MCF 10A (cell line): ENCODE measurements at places on chromosomes 5 and 9.

GRCh38 chr9:90001747-90002146, 396.9 kb downstream of the GADD45G start:
- DNase-seq, result no peak
- no peaks in the 10 kb centered on the region for H3K36me3 ChIP-seq
- H3K27ac ChIP-seq, result no peak overlapping the region
- no peak overlapping the region for H3K4me3 ChIP-seq
- peaks cover 6% of the 10 kb centered on the region for H3K4me1 ChIP-seq

GRCh38 chr5:138929571-138929955, 54.4 kb upstream of the LRRTM2 start:
- H3K4me1 ChIP-seq, result no peaks in the 10 kb centered on the region
- H3K36me3 ChIP-seq, result peaks cover 99% of the 10 kb centered on the region
- no peak for DNase-seq
- no peaks in the 10 kb centered on the region for H3K27me3 ChIP-seq
- no peak overlapping the region for H3K27ac ChIP-seq

DNA sequence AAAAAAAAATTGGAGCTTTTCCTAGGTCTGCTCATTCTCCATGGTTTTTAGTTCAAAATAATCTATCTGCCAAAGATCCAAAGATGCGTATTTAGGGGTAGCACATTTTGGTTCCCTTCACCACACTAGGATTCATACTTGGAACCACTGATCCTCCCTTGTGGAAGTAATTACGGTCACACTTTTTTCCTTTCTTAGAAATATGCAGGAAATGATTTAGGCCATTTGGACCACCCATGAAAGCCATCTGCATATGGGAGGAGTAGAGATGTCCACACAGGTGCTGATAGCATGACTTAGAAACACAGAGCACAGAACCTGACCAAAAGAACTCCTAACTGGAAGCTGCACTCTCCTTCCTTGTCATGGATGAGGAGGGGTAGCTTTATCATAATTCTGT, 105.9 kb upstream of the RAI14 start:
- no peaks in the 10 kb centered on the region for H3K4me1 ChIP-seq
- H3K27ac ChIP-seq, result no peak overlapping the region
- no peak overlapping the region for H3K4me3 ChIP-seq
- H3K36me3 ChIP-seq, result no peaks in the 10 kb centered on the region
- H3K27me3 ChIP-seq, result no peaks in the 10 kb centered on the region

GRCh38 chr9:100419166-100419565, 7.8 kb upstream of the MSANTD3 start:
- no peak overlapping the region for H3K27ac ChIP-seq
- H3K36me3 ChIP-seq, result no peaks in the 10 kb centered on the region
- no peak for DNase-seq
- peaks cover 7% of the 10 kb centered on the region for H3K27me3 ChIP-seq
- no peaks in the 10 kb centered on the region for H3K4me1 ChIP-seq

DNA sequence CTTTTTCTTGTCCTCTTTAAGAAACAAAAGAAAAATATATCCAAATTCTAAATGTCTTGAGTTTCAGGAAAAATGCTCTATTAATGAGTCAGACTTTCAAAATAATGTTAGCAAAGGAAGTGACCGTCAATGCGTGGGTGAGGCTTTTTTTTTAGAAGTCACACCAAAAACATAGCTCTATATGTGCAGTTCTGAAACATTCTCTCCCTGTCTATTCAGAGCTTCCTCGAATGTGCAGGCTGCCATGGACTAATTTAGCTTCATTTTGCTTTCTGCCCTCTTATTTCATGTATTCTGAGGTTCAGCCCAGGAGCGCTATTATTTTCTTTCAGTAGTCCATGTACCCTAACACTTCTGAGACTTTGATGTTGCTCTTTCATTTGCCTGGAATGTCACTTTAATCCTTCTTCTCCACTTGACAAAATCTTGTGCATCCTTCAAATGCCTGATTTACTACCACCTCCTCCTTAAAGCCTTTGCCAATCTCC, 72.5 kb upstream of the RASA1 start:
- peak overlapping the region; percentile 83 for H3K27ac ChIP-seq
- no peaks in the 10 kb centered on the region for H3K27me3 ChIP-seq
- peak; percentile 58 for DNase-seq
- H3K4me1 ChIP-seq, result peaks cover 17% of the 10 kb centered on the region

- peak; percentile 66 for DNase-seq
- H3K27me3 ChIP-seq, result no peaks in the 10 kb centered on the region
- H3K4me1 ChIP-seq, result peaks cover 10% of the 10 kb centered on the region
Measured at GRCh38 chr5:107668154-107669095, 2.3 kb downstream of the EFNA5 start.

GRCh38 chr5:76081811-76082771, 1.1 kb upstream of the SV2C start:
- H3K4me1 ChIP-seq, result no peaks in the 10 kb centered on the region
- DNase-seq, result no peak
- no peak overlapping the region for H3K27ac ChIP-seq
- no peak overlapping the region for H3K4me3 ChIP-seq
- H3K27me3 ChIP-seq, result peaks cover 71% of the 10 kb centered on the region

- H3K36me3 ChIP-seq, result no peaks in the 10 kb centered on the region
- no peak overlapping the region for H3K4me3 ChIP-seq
- no peak for DNase-seq
- H3K4me1 ChIP-seq, result no peaks in the 10 kb centered on the region
- H3K27ac ChIP-seq, result no peak overlapping the region
- no peaks in the 10 kb centered on the region for H3K27me3 ChIP-seq
Measured at GRCh38 chr9:38523121-38523520, 97.3 kb downstream of the ANKRD18A start.

DNA sequence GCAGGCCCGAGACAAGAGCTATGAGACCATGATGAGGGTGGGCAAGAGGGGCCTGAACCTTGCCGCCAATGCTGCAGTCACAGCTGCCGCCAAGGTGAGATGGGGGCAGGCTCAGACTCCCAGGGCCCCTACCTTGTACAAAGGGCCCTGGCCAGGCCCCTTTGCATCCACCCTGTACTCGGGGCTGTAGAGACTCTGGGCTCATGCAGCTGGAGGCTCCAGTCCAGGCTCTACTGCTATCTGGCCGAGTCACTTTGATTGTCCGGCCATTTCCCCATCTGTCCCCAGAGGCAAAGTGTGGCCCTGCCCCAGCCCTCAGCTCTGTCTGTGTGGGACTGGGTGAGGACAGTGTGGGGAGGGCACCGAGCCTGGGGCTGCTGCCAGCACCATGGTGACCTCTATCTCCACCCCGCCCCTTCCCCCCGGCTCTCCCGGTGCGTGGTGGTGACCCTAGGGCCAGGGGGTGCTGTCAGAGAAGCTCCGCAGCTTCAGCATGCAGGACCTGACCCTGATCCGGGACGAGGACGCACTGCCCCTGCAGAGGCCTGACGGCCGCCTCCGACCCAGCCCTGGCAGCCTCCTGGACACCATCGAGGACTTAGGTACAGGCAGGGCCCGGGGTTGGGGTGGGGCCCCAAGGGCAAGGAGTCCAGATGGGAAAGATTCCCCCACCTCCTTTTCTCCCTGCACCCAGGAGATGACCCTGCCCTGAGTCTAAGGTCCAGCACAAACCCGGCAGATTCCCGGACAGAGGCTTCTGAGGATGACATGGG, 6.1 kb downstream of the REEP2 start:
- DNase-seq, result no peak
- H3K27ac ChIP-seq, result no peak overlapping the region
- no peaks in the 10 kb centered on the region for H3K36me3 ChIP-seq
- H3K27me3 ChIP-seq, result no peaks in the 10 kb centered on the region
- H3K4me1 ChIP-seq, result peaks cover 9% of the 10 kb centered on the region

- H3K4me3 ChIP-seq, result no peak overlapping the region
- no peaks in the 10 kb centered on the region for H3K27me3 ChIP-seq
- H3K36me3 ChIP-seq, result no peaks in the 10 kb centered on the region
- peaks cover 15% of the 10 kb centered on the region for H3K4me1 ChIP-seq
- DNase-seq, result peak; percentile 77
Measured at GRCh38 chr9:115157245-115157674, 39.3 kb upstream of the TNC start.

DNA sequence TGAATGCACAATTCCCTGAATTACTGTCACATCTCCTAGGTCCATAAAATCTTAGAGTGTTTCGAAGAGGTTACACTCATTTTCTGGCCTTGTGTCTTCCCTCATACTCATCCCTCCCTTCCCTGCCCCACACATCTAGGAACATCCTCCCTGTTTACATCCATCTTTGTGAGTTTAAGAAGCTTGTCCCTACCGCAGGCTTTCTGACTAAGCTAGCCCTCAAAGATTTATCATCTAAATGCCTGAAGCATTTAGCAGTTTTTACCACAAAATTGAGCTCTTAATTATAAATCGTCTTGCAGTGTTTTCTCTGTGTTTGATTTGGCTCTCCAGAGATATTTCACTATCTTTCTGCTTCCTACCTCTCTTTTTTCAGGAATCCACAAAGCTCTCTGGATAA, 374.8 kb downstream of the KIAA0825 start:
- H3K27me3 ChIP-seq, result no peaks in the 10 kb centered on the region
- peaks cover 28% of the 10 kb centered on the region for H3K4me1 ChIP-seq
- H3K36me3 ChIP-seq, result no peaks in the 10 kb centered on the region
- peak overlapping the region; percentile 41 for H3K27ac ChIP-seq
- DNase-seq, result no peak

DNA sequence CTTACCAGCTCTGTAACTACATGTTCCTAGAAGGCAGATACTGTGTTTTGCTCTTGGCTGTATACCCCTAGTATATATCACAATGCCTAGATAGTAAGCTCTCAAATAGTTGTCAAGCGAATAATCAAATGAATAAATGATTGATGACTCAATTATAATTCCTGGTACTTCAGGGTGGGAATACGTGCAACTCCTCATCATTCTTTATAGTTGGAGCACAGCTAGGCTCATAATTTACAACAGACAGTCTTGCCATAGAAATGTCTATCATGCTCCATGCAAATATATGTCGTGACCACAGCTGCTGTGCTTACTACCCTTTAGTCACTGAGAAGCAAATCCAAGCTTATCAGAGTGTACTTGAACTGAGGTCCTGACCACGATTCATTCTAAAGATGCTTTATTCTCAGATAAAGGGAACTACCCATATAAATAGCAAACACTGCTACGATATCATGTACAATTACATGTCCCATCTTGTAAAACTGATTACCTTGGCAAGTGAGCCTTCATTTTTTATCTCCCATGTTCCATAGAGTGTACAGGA, 52.1 kb downstream of the STRBP start:
- peaks cover 14% of the 10 kb centered on the region for H3K4me1 ChIP-seq
- H3K27ac ChIP-seq, result no peak overlapping the region
- H3K27me3 ChIP-seq, result no peaks in the 10 kb centered on the region
- no peaks in the 10 kb centered on the region for H3K36me3 ChIP-seq
- no peak for DNase-seq

GRCh38 chr9:93261281-93261680, 77.3 kb downstream of the WNK2 start:
- no peak overlapping the region for H3K27ac ChIP-seq
- H3K27me3 ChIP-seq, result no peaks in the 10 kb centered on the region
- no peak for DNase-seq
- no peak overlapping the region for H3K4me3 ChIP-seq

DNA sequence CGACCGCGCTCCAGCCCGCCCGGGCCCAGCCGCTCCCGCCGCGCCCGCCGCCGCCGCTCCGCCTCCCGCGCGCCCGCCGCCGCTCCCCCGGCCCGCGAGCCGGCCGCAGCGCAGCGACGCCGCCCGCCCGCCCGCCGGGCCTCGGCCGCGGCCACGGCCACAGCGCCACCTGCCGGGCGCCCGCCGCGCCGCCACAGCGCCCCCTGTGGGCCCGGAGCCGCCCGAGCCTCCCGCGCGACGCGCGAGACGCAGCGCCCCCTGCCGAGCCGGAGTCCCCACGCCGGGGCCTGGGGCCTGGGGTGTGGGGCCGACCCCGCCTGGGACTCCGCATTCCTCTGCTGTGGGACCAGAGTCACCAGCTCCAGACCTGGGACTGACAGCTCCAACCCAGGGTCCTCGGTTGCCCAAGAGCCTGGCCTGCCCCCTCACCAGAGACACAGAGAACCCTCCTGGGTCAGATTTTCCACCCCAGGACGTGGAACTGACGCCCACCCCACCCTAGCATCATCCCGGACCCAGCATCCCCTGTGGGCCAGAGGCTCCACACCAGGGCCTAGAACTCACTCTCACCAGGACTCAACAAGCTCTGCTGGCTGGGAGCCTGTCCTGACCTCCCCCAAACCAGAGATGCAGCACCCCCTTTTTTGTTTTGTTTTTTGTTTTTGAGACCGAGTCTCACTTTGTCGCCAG, at the start of gene RAPGEF1:
TSS of gene RAPGEF1 (minus strand) at position 118 of the 690 bp plus-strand sequence. CDS start 246 bp downstream, outside the sequence.
- DNase-seq, result peak; percentile 42
- no peaks in the 10 kb centered on the region for H3K27me3 ChIP-seq
- H3K4me3 ChIP-seq, result peak within 1 kb of the TSS; percentile 85

DNA sequence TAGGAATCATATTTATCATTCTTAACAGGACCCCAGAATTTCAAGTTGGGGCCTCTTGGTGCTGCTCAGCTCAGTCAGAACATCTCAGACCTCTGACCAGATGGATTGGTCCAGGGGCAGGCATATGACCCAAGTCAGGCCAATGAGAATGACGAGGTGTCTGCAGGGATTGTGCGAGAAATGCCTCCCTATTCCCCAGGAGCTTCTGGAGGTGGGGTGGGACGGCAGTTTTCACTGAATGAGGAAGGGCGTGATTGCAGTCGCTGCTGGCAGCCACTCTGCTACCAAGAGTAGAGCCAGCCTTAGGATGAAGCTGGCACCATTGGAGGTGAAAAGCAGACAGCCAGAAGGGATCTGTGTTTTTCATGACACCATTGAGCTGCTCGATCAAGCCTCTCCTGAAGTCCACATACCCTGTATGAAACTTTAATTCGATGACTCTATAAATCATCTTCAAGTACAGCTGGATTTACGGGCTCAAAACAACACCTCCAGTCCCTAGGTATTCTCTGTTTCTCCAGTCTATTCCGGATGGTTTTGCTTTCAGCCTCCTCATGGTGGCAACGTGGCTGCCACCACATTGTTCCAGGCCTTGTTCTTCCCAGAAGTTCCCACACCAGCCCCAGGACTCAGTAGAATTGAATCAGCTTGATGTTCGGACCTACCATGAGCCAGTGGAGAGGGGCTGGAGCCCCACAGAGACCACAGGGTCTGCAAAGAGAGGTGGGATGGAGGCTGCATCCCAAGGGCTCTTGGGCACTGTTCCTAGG, 70.2 kb upstream of the ADAMTS2 start:
- no peak for DNase-seq
- H3K4me3 ChIP-seq, result no peak overlapping the region
- H3K4me1 ChIP-seq, result peaks cover 5% of the 10 kb centered on the region
- H3K36me3 ChIP-seq, result peaks cover 6% of the 10 kb centered on the region
- peaks cover 17% of the 10 kb centered on the region for H3K27me3 ChIP-seq

DNA sequence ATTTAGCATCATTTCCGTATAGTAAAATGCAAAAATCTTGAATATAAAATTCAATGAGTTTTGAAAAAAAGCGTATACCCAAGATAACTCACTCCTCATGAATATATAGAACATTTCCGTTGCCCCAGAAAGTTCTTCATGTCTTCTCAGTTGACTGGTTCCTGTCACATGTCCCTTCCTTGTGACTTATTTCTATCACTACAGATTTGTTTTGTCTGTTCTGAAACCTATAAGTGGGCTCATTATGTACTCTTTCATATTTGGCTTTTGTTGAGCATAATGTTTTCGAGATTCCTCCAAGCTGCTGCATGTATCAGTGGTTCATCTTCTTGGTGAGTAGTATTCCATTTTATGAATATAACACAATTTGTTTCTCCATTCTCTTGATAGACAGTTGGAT, 11.0 kb upstream of the HACD4 start:
- no peak overlapping the region for H3K27ac ChIP-seq
- H3K36me3 ChIP-seq, result no peaks in the 10 kb centered on the region
- no peak overlapping the region for H3K4me3 ChIP-seq
- no peaks in the 10 kb centered on the region for H3K4me1 ChIP-seq
- no peak for DNase-seq
